ENCODE measurements at places on chromosomes 3 and 15.
A peak's percentile ranks its signal among the peaks of the same experiment; 100 is the strongest.

DNA sequence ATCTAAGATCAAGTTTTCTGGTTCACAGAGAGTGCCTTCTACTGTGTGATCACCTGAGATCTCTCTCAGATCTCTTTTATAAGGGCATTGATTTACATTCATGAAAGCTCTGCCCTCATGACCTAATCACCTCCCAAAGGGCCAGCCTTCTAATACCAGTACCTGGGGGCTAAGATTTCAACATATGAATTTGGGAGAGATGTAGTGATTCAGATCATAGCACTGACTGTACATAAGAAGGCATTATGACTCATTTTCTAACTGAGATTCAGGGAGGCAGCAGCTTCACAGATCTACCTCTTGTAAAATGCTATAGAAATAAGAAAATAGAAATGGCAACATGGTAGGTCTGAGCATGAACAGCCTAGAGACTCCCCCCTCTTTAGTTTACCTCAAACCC, 39.6 kb downstream of the VGLL3 start:
- no peak for DNase-seq

- no peak for DNase-seq
Measured at GRCh38 chr3:154191520-154191919, 70.3 kb downstream of the ARHGEF26 start.

- DNase-seq = no peak
Measured at GRCh38 chr15:85005746-85006145, 24.1 kb downstream of the PDE8A start.

DNA sequence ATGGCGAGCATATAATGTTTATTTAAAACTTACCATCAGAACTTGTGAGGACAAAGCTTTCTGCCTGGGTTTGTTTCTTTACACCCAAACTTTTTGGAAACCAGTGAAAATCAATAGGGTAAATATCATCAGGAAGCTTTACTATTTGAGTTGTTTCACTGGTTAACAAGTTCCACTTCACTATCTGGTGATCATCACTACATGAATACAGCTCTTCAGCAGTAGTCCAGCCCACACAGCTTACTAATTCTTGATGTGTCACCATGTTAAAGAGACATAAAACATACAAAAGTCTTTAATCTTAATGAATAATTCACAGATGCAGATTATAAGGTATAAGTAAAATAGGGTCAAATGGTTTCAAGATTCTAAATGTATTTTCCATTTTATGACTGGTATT, 17.6 kb downstream of the IFT80 start:
- no peak for DNase-seq

GRCh38 chr15:72284781-72285180, 12.4 kb upstream of the PARP6 start:
- DNase-seq = no peak

DNA sequence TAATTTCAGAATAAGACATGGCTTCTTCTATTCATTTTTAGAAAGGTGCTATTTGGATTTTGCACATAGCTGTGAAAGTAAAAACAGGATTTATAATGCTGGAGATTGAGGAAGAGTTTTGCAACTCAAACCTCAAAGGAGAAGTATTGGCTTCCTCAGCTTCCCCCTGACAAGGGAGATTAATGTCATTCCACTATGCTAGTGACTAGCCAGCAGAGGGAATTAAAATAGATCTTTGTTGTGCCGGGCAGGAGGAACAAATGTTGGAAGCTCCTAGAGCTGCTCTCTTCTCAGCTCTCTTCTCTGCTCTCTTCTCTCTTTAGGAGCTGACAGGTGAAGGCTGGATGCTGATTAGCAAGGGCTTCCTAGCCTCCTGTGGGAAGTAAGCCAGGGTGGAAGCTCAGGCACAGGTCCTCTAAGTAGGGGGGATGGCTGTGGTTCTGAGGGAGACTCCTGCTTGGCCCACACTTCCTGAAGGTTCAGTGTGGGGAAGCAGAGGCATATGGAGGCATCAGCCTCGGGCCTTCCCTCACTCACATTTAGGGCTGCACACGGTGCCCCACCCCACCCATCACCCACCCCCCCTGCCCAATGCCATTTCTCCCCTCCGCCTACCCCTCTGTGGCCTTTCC, 29.6 kb downstream of the CX3CR1 start:
- no peak for DNase-seq

DNA sequence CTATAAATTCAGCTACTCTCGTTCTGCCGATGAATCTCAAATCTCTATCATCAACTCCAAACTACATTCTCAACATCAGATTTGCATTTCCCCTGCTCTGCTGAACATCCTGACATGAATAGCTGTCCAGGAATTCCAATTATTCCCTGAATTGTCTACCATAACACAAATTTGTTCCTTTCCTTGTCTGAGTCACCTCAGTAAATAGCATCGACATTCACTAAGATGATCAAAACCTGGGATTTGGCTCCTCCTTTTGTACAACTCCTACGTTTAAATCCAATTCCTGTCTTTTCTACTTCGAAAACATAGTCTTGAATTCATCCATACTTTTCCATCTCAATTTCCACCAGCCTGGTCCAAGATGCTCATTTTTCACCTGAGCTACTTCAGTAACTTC, 107.0 kb downstream of the GREM1 start:
- no peak for DNase-seq

DNA sequence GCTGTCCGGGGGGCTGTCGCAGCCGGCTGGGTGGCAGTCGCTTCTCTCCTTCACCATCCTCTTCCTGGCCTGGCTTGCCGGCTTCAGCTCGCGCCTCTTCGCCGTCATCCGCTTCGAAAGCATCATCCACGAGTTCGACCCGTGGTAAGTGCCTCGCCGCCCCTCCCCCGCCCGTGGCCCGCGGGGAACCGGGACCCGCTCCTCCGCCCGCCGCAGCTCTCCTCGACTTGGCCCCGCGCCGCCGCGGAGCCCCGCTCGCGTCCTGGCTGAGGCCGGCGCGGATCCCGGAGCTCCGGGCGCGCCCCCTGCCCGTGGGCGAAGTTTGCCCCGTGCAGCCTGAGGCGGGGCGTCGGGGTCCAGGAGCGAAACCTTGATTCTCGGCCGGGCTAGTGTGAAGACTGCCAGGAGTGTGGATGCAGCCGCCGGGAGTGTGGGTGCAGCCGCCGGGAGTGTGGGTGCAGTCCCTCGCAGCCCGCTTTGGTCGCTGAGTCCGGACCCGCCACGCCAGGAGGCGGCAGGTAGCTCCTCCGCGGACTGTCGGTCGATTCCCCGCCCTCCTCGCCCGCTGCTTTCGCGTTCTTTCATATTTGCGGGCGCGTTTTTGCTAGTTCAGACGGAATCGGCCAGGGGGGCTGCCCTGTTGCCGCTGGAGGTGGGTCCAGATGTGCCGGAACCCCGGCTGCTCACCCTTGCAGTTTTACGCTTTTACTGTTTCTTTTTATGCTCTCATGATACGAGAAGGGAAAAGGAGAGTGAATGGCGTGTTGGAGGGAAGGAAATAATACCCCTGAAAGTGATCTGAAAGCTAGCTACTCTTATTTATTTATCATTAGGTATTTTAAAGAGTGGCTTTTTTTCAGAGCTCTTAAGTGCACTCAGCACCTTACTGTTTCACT, 692 bp downstream of the STT3B start:
- DNase-seq = peak; percentile 44

- DNase-seq = no peak
Measured at GRCh38 chr15:55914446-55914845, 79.0 kb downstream of the NEDD4 start.

DNA sequence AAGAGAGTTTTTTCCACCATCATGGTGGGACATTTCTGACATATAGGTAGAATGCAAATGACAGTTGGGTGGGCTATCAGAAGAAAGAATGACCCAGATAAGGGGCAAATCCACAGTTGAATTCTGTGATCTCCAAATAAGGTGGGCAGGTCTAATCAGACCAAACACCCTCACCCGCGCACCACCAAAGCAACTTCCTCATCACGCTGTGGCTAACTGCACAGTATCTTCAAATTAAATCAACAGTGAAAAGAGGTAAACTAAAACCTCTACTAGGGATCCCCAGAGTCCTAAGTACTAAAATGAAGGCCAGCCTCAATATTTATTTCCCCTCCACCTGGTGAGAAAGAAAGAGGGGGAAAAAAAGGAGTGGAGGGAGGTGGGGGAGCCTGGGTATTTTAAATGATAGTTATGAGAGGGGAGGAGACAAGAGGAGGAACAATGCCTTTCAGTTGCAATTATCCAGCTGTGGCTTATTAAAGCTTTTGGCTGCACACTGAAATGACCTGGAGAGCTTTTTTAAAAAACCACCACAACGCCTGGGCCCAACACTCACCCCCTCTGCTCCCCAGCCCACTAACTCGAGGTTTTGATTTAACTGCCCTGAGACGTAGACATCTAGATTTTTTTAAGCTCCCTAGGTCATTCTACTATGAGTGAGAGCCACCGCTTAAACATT, 61.0 kb downstream of the LRIG1 start:
- no peak for DNase-seq

GRCh38 chr3:184300378-184300720, 1.3 kb downstream of the PSMD2 start:
- DNase-seq = no peak

DNA sequence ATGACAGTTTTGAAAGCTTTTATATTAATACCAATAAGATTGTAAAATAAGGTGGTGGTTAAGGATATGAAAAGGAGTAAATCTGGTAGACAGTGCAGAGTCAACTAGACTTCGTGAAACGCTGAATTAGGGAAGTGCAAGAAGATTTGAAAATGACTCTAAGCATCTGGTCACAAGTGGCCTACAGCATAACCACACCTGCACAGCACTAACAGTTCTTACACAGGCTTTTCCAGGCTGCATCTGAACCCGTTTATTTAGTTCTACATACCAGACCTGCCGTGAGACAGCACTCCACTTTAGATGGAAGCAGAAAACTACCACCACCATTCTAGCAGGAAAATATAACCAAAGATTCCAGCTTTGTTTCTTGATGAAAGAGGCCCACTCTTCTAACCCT, 1.9 kb downstream of the DMXL2 start:
- DNase-seq = no peak

DNA sequence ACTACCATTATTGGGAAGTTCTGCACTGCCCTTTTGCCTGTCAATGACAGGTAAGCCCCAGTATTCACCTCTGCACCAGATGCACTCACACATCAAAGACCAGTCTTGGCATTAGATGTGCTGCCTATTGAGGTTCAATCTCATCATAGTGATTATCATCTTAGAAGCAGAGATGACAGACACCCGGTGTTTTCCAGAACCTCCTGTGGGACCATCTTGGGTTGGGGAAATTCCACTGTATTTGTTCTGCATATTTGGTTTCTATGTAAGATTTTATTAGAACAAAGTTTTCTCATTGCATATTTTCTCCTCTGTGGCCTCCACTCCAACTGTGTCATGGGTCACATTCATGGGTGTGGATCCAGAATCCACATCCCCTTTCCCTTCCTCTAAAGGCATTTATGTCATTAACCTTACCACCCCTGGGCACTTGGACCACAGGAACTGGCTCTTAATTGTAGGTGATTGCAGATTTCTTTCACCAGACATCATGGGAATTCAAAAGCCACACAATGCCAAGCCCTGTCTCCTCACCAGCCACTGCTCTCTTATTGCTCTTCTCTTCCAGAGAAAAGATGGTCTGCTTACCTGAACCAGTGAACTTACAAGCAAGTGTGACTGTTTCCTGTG, 31.2 kb downstream of the PLA1A start:
- DNase-seq = no peak

DNA sequence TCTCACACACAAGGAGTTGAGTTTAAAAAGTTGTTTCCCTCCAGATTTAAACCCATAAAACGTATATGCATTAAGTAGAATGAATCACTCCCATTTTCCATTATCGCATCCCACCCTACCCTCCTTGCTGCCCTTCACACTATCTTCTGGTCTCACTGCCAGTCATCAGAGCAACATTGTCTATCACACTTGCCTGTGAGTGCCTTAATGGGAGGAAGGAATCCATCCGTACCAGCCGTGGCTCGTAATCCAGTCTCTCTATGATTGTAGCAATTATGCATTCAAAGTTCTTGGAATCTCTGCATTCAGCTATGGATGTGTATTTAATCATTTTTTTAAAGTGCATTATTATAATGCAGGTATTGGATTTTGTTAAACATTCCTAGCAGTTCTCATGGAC, 1.9 kb downstream of the TMEM266 start:
- no peak for DNase-seq

GRCh38 chr3:78888635-78889034, 879.2 kb downstream of the ROBO1 start:
- DNase-seq = no peak

- no peak for DNase-seq
Measured at GRCh38 chr3:30078736-30079135, 527.7 kb upstream of the TGFBR2 start.

DNA sequence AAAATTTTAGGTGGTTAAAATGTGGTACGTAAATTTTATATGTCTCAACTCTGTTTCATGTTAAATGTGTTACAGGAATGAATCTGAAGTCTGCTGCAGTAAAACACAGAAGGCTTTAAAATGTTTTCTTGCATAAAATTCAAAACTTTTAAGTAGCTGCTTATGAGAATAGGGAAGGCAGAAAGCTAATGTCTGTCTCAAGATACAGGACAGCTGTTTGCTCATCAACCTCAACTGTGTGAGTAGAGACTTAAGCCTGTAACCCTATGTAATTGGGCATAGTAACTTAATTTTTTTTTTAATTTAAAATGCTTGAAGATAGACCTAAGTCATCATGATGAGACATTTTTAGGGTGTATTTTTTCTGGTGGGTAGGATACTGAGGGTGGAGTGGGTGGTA, 38.9 kb downstream of the ZFAND6 start:
- DNase-seq = no peak

- DNase-seq = no peak
Measured at GRCh38 chr15:100571592-100572167, 30.3 kb downstream of the LINS1 start.

GRCh38 chr15:59360896-59361295, 11.8 kb downstream of the MYO1E start:
- DNase-seq = no peak

DNA sequence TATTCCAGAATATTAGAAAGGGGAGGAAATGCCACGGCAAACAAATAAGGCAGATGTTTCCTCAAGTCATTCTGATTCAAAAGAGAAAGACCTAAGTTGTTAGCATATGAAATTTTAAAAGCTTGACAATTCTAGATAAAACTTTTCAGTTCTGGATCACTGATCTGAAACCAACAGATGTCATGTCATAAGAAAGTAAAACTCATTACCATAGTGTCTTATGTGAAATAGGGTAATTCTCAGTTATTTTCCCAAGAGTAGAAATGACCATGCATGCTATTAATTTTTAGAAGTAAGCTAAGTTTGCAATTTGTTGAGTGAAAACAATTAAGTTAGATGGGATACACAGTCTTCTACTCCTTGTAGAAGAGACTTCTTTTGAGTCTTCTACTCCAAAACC, 630.3 kb downstream of the NAALADL2 start:
- no peak for DNase-seq
